ENCODE measurements at places on chromosomes 4 and X.

DNA sequence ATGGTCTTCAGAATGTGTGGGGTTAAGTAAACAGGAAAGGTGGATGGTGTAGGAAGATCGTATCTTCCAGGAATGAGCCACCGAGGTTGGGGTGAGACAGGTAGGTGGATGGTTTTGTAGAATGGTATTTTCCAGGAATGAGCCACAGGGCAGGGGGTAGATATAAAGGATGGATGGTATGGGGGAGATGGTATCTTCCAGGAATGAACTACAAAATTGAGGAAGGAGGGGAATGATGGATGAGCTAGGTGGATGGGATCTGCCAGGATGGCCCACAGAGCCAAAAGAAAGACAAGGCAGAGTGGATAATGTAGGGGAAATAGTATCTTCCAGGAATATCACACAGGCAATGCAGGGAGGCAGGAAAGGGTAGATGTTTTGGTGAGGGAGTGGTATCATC, 60.0 kb downstream of the MAOA start:
- no peak for DNase-seq

- no peak for DNase-seq
Measured at GRCh38 chr4:179124957-179125356, 1682.7 kb upstream of the AGA start.

GRCh38 chrX:130251671-130252070, 17.0 kb downstream of the ZNF280C start:
- DNase-seq: no peak

GRCh38 chr4:100742045-100742444, 224.2 kb upstream of the EMCN start:
- no peak for DNase-seq

GRCh38 chr4:7180938-7181337, 11.4 kb upstream of the SORCS2 start:
- no peak for DNase-seq

- no peak for DNase-seq
Measured at GRCh38 chr4:36310793-36311192, 29.4 kb downstream of the DTHD1 start.

- no peak for DNase-seq
Measured at GRCh38 chrX:3046253-3047240, 5.3 kb downstream of the ARSF start.

GRCh38 chr4:132564920-132565319, 584.2 kb upstream of the PCDH10 start:
- DNase-seq: no peak

- DNase-seq: peak; percentile 65
Measured at GRCh38 chr4:1771555-1772305, 21.4 kb upstream of the FGFR3 start.

GRCh38 chrX:10126044-10126443, 30.7 kb upstream of the CLCN4 start:
- DNase-seq: no peak

DNA sequence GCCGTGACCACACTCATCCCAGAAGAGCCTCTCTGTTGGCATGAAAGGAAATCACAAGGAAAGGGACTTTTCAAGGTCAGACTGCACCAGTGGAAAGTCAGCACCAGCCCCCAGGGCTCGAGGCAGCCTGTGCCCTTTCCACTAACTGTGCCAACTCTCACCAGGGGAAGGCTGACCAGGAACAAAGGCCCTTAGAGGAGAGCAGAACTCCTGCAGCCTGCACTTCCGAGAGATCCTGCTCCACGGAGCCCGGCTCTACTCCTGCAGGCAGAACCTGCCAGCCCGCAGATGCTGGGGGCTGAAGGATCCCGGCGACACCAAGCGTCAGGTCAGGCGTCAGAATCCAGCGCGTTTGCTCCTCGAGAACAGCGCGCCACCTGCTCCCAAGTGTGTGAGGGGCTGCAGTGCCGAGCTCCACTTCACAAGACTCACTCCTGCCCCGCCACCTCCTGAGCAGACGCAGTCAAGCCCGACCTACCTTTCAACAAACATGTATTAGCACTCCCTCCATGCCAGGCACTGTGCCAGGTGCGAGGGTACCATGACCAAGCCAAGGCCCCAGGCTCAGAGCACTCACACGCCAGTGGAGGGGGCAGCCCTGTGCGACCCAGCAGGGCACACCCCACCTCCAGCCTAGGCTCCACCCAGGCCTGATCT, 13.6 kb upstream of the HELT start:
- no peak for DNase-seq

- DNase-seq: no peak
Measured at GRCh38 chr4:38630519-38630918, 33.5 kb upstream of the KLF3 start.
